ENCODE measurements at places on chromosomes 5 and 9.

GRCh38 chr9:26551451-26551850, 341.2 kb downstream of the CAAP1 start:
- no peak for DNase-seq

- no peak for DNase-seq
Measured at GRCh38 chr9:116269250-116269649, 115.7 kb downstream of the PAPPA start.

DNA sequence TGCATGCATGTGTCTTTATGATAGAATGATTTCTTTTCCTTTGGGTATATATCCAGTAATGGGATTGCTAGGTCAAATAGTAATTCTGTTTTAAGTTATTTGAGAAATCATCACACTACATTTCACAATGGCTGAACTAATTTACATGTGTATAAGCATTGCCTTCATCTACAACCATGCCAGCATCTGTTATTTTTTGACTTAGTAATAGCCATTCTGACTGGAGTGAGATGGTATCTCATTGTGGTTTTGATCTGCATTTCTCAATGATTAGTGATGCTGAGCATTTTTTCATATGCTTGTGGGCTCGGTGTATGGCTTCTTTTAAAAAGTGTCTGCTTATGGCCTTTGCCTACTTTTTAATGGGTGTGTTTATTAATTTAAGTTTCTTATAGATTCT, 102.3 kb upstream of the CCDC112 start:
- no peak for DNase-seq

DNA sequence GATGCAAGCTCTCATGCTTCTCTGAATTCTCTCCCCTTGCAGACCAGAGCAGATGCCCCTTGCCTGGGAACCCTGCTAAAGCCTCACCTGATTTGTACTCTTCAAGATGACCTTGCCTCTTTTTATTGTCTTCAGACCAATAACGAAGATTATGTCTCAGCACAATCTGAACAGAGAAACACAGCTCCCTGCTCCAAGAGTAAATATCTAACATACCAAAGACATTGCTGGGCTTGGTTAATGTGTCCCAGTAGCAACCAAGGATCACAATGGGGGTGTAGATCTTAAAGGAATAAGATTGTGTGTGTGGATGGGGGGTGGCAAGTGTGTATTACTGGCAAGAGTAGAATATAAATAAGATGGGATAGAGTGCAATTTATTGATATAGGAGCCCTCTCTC, 67.6 kb upstream of the LHFPL2 start:
- no peak for DNase-seq

DNA sequence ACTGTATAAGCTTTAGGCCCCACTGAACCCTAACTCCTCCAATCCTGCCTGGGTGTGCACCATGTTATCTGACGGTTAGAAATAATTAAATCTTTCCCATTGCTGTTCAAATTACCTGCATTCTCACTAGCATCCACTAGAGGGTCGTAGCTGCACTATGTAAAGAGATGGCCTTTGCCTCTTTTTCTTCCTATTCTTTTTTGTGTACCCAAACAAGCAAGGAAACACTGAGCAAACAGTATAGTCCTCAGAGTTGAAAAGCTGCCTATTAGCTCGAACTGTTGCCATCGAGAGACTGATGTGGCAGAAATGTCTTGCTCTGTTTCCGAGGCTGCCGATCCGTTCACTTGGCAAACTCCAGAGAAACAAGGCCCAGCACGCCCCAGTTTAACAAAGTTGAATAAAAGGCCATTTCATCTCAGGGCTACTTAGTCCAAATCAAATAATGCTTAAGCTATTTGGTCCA, 163.8 kb upstream of the TRPM3 start:
- DNase-seq = peak; percentile 2

Measured in stimulated activated CD8-positive, alpha-beta memory T cell treated with anti-CD3 and anti-CD28 coated beads, Interleukin-7, amount 100 ng/mL, for 1 hour (primary cell).